ENCODE measurements at places on chromosomes 2 and 18.

DNA sequence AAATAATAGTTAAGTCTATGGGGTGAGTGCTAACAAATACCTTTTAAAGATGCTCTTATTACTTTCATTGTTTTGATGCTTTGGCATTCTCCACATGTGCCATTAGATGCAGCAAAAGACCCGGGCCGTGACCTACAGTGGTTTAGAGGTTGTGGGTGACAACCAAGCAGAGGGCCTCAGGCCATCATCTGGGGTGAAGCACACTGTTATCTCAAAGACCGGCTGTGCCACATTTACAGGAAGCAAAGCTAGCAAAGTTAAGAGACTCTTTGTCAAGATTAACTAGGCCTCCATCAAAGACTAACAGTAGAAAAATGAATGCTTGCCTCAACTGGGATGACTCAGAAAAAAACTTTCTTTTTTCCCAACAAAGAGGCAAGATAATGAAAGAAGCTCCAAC, 695.3 kb downstream of the SATB2 start:
- no peak for DNase-seq

DNA sequence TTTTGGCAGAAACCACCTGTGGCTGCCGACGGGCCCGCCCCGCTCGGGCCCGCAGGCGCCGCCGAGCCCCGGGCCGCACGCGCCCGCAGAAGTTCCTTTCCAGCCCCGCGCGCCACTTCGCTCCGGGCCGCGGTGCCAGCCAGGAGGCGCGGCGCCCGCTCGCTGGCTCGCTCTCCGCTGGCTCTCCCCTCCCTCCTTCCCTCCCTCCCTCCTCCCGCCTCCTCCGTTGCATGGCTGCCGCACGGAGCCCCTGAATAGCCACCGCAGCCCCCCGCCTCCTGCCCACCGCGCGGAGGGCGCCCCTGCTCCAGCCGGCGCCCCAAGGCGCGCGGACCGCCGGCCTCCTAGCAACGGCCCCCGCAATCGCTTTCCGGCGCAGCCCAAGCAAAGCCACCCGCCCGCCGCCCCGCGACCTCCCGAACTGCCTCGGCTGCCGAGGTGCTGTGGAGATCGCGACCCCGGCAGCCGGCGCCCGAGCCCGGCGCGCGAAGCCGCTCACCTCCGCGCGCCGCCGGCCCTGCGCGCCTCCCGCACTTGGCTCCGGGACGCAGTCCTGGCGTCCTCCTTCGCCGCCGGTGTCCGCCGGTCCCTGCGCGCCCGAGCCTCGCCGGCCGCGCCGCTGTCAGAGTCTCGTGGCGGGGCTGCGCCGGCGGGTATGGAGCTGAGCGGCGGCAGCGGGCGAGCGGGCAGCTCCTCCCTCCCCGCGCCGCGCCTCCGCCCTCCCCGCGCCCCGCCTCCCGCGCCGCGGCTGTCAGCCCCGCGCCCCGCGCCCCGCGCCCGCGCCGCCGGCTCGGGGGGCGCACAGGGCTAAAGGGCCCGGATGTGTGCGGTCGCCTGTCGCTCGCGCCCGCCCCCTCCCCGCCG, at the start of gene ZBTB7C:
ZBTB7C (minus strand) TSS at position 657 of the 864 bp plus-strand sequence.
- no peak for DNase-seq

GRCh38 chr2:211751848-211752247, 786.8 kb downstream of the ERBB4 start:
- DNase-seq, result no peak

DNA sequence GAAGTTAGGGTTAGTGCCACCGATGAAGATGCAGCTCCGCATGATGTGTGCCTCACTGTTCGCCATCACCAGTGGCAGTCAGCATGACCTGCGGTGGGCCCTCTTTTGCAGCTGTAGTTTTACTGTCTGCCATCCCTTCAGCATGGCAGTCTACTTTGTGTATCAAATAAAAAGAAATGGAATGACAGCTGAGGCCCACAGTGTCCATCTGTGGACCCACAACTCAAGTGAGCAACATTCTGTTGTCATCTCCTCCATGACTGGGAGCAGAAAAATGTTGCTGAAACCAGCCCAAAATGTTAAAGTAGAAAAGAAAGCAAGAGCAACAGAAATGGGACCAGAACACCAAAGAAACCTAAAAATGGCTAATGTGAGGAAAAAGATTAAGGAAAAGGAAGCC, 128.7 kb downstream of the MEP1B start:
- no peak for DNase-seq

DNA sequence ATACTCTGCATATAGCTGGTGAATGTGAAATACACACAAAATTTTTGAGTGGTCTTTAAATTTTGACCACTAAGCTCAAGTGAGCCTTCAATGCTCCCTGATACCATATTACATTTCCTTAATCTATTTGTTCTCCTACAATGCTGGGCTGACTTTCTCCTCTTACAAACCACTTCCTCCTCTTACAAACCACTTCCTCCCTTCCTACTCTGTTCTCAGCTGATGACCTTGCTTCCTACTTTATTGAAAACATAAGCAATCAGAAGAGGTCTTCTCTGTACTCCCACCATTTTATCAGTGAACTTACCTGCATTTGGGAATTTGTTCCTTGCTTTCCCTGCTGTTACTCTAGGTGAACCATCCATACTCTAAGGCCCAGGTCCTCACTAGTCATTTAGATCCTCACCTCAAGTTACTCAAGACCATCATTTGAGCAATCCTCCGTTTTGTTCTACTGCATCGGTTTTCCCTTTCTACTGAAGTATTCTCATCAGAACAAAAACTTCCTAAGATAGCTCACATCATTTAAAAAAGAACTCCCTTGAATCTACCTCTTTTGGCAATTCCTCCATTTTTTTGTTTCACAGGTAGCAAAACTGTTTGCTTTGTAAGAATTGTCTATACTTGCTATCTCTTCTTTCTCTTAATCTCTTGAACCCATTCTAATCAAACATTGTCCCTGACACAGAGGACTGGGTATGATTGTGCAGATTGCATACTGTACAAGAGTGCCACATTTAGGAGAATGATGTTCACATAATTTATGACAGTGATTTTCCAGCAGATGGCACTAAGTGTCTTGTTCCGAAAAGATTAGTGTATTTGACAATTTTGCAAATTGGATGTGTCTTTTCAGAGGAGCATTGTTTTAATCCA, 96.5 kb downstream of the EPB41L5 start:
- no peak for DNase-seq

Measured in T-helper 2 cell (primary cell).